ELF-1 (cell line): ENCODE measurements at places on chromosomes 1 and 21.

DNA sequence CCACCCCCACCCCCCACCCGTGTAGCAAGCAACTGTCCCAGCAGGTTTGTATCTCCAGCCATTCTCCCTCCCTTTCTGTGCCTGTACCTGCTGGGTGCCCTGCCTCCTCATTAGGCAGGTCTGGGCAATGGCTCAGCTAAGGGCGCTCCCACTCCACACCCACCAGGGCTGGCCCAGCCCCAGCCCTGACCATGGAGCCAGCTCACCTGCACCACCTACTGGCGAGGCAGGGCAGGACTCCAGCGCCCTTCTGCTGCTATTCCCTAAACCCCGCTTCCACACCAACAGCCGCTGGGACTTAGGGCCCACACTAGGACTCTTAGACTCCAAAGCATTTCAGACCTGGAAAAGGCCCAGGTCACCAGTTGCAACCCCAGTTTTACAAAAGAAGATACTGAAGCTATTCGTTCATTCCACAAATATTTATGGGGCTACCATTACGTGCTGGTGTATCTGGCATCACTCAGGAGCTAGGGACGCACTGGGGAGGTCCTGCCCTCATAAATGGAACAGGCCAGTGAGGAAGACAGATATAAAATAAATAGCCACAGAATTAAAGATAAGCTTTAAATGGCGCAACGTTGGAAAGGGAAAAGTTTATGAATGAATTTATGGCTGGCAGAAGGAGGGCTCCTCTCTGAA is 24.0 kb downstream of the PGLYRP3 start:
- DNase-seq: peak; percentile 81

GRCh38 chr1:5970610-5971273 is 21.5 kb downstream of the NPHP4 start:
- DNase-seq: no peak

GRCh38 chr1:86169625-86170024 is 13.1 kb upstream of the COL24A1 start:
- no peak for DNase-seq

- DNase-seq: no peak
Measured at GRCh38 chr1:23129846-23130245, 38.8 kb downstream of the LUZP1 start.

DNA sequence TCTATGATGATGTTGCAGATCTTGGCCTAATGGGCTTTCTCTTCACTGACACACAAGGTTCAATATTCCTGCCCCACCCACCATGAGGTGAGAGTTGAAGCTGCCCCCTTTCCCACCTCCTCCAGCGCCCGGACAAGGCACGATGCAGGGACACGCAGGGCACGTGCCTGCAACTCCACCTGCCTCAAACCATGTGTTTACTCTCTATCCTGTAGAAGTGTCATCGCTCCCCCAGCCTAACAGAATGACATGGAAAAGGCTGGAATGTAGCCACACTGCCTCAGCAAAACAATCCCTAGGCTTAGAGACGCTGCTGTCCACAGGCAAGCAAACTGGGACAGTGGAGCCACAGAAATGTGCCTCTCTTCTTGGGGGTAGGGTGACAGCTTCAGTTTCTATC is 92.9 kb upstream of the SOD1 start:
- DNase-seq: peak; percentile 60

GRCh38 chr1:2347409-2347785 is 44.0 kb downstream of the MORN1 start:
- no peak for DNase-seq

DNA sequence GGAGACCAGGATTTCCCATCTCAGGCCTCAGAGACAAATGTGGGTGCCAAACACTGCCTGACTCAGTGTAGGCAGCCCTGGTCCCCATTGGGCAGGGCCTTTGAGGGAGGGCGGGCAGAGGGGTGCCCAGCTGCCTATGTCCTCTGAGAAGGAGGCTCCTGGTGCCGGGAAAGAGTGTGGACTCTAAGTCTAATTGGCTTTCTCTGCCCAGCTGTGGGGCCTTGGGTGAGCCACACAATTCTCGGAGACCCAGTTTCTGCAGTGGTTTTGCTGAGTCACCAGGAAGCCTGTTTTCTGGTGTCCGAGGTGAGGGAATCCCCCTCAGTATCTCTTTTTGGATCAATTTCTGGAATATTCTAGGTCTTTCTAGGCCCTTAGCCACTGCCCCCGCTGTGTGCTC is 35.3 kb upstream of the ACTL8 start:
- DNase-seq: no peak

DNA sequence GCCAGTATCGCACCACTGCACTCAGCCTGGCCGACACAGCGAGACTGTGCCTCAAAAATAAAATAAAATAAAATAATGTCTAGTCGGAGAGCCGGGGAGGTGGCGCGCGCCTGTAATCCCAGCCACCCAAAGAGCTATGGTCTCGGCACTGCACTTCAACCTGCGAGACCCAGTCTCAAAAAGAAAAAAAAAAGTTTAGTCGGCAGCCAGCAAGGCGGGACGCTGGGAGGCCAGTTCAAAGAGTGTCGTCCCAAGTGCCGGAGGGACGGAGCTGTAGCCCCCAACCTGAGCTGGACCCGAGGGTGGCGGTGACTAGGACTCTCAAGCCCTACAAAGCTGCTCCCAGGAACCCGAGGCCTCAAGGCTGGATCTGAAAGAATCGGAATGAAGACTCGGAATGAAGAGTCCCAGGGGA is 632 bp upstream of the FALEC start:
- no peak for DNase-seq

DNA sequence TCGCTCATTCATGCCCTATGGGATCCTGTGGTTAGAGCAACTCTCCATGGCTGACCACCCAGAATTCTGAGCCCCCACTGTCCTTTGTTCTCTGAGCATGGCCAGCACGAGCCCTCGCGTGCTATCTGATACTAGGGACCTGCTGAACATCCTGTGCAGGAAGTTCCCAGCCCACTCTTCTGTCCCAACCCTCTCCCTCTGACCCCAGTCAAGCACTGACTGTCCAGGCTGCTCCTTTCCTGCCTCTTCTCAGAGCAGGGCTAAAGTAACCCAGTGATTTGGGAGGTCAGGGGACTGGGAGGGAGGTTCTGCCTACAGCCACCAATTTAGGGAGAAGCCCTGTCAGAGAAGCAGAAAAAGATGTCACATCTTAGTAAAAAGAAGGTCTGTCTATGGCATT is 21.2 kb downstream of the CYP4B1 start:
- no peak for DNase-seq

DNA sequence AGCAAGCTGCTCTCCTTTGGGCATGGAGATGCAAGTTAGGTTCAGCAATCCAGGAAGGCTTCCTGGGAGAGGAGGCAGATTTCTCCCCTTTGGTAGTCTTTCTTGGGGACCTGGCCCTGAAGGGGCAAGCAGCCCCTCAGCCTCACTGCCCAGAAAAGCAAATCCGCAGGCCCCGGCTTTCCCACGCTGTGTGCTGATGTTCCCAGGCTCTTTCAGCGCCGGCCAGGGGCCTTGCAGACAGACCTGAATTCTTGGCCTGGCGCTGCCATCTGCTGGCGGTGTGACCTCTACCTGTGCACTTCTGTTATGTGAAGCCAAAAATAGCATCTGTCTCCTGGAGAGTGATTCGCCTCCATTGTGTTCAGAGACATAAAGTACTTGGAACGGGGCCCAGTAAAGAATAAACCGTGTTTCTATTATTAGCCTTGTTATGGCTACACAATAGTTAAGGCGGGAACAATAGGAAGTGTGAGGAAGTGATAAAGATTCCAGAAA is 64.8 kb downstream of the ALPL start:
- DNase-seq: peak; percentile 89

DNA sequence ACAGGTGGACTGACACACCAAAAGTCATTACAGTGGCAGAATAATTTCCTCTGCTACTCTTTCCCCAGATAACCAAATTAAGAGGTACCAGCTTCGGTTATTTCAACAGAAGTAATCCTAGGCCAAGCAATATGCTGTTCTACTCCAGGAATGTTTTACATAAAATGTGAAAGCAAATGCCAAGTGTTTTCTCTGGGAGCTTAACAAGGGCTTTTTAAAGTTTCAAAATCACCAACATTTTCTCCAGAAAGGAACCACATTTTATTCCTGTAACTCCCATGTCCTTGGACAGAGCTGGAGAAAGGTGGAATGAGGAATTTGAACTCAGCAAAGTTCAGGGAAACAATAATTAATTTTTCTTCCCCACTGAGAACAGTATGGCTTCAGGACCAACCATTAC is 27.2 kb downstream of the CNN3 start:
- DNase-seq: no peak

DNA sequence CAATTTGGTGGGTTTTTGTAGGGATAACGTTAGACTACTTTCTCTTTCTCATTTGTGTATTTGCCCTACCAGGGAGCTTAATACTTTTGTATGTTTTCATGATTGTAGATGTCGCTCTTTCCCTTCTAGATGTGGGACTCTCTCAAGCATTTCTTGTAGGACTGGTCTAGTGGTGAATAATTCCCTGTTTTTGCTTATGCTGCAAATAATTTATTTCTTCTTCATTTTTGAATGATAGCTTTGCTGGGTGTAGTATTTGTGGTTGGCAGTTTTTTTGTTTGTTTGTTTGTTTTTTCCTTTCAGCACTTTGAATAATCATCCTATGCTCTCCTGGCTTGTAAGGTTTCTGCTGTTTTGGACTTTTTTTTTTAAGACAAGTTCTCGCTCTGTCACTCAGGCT is 22.5 kb upstream of the TTC22 start:
- DNase-seq: no peak

DNA sequence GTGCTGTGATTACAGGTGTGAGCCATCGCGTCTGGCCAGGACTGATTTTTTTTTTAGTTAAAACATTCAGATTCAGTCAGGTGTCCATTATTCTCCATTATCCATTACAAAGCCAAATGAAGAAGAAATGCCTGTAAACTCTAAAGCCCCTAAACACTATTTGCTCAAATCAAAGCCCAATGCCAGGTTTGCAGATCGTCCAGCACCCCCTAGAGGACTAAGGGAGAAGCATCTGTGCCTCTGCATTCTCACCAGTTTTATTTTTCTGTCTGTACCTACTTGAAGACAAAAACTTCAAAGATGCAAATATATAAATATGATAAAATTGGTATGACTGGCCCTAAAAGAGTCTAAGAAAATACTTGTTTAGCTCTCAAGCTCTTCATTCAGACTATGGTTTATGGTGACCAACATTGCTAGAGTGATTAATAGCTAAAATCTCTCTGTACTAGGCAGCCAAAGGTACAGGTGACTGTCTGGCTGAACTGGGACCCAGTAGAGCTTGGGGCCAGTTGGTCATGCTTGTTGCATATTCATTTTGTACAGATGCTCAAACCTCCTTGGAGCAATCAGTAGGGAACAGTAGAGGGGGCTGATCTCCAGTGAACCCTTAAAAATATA is 138.4 kb downstream of the SYT2 start:
- DNase-seq: peak; percentile 50

GRCh38 chr1:232357416-232357815 is 272.5 kb downstream of the SIPA1L2 start:
- DNase-seq: no peak

DNA sequence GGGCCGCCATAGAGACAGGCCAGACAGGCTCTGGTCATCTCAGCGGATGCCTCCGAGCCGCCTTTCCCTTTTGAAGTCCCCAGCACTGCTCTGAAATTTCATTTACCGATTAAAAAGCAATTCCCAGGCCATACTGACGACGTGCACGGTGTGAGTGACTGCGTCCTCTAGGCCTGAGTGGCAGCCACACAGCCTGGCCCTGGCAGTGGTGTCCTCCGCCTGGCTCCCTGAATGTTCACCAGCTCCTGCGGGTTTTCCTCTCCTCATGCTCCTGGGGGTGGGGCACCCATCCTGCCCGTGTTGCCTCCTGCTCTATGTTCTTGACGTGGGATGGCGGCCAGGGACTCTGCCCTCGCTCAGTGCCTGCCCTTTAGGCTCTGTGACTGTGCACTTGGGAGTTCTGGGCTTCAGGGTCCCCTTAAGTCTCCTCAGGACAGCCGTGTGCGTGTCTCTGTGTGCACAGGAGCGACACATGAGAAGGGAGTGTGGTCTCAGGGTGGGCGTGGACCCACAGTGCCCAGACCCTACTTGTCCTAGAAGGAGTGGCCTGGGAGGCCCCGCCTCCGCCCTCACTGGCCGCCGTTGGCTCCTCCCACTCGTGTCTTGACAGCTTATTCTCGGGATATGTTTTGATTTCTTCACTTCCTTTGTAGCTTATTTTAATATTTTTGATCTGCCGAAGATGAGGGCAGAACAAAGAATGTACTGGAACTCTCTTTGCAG is 3.6 kb downstream of the SKI start:
- DNase-seq: peak; percentile 79

- DNase-seq: peak; percentile 97
Measured at GRCh38 chr1:41387667-41388091, 26.4 kb downstream of the FOXO6 start.

DNA sequence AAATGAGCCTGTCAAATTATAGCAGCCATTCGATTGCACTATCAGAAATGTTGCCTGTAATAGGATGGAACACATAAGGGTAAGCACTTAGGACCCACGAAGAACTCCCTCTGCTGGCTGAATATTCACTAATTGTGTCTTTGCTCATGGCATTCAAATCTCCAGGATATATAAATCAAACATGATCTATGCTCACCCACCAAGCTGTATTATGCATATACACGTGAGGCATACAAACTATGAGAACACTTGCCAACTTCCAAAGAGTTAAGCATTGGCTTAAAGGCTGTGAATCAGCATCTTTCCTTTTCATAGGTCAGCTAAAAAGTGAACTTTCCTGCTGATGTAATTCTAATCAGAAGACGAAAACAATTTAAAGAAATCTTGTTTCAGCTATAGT is 34.5 kb downstream of the TMPRSS15 start:
- no peak for DNase-seq

GRCh38 chr1:31272369-31272768 is 24.2 kb downstream of the SNRNP40 start:
- DNase-seq: no peak

DNA sequence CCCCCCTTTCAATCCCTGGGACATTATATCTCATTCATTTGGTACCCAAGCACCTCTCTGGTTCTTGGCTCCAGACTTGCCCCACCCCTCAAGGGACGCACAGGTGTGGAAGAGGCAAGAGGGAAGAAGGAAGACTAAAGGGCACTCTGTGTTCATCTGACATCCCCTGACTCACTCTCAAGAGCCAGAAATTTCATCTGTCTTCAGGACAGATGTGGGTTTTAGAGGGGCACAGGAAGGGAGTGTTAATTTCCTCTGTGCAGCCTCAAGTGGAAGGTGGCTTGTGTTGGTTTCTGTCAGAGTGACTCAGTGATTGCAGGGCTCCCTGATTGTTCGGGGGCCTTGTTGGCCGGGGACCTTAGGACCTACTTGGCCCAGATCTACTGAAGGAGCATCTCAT is 2.4 kb downstream of the C2CD4D start:
- DNase-seq: no peak

DNA sequence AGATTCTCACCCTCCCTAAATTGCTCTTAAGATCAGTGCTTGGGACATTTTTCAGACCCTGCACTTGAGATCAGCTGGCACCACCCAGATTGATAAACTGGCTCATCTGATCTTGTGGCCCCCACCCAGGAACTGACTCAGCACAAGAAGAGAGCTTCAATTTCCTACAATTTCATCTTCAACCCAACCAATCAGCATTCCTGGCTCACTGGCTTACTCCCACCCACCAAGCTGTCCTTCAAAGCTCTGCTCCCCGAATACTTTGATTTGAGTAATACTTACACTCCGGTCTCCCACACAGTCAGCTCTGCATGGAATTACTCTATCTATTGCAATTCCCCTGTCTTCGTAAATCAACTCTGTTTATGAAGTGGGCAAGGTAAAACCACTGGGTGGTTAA is 461.9 kb upstream of the RGS18 start:
- DNase-seq: no peak
